Esophagus squamous epithelium (tissue), 5 donors: ENCODE measurements at places on chromosomes 2 and 18.

GRCh38 chr2:174694196-174694878 lies 69.9 kb downstream of the CHRNA1 start:
- H3K4me1 ChIP-seq = no peaks in the 10 kb centered on the region
- no peaks in the 10 kb centered on the region for H3K27me3 ChIP-seq
- no peaks in the 10 kb centered on the region for H3K36me3 ChIP-seq
- no peak overlapping the region for H3K4me3 ChIP-seq
- DNase-seq = no peak

GRCh38 chr2:130327703-130328527 lies 14.8 kb upstream of the IMP4 start:
- no peaks in the 10 kb centered on the region for H3K27me3 ChIP-seq
- peaks cover 7% of the 10 kb centered on the region for H3K4me1 ChIP-seq
- no peak overlapping the region for H3K27ac ChIP-seq

DNA sequence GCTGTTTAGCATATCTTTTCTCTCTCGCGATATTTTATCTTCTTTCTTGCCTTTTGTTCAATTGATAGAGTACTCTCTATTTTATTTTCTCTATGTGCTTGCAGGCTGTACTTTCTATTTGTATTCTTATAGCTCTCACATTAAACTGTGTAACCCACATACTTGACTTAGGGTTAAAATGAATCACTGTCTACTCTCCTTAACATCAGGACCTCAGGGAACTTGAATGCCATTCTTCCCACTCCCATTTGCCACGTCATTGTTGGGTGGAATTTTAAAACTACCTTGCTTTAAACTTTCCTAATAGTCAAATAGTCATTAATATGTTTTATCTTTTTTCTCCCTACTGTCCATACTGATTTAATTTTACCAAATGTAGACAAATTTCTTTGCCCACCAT lies 269.7 kb downstream of the ALPK2 start:
- no peak overlapping the region for H3K4me3 ChIP-seq
- H3K4me1 ChIP-seq = peaks cover 9% of the 10 kb centered on the region
- no peak for DNase-seq

DNA sequence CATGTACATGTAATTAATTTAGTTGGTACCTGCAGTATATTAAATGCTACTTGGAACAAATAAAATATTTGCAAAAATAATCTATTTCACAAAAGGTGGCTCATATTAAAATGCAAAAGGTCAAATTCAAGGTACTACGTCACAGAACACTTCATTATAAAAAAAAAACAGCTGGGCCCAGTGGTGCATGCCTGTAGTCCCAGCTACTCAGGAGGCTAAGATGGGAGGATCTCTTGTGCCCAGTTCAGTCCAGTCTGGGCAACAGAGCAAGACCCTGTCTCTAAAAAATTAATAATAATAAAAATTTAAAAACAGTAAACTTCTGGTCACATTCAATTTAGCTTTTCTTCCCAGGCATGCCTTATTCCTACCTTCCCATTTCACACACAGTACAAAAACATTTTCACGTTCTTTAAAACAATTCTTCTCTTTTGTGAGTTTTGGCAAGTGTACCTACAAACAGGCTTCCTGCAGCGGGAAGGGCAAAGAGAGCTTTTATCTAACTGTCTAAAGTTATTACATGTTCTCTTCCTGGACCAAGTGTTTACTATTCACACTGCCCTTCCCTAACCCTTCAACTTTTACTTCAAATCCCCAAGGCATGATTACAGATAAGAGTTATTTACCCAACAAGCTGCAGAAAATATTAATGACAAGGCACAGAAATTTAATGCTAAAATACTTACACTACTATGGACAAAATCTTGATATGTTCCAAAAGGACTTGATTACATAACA lies 10.7 kb downstream of the BAZ2B start:
- no peak for DNase-seq
- H3K36me3 ChIP-seq = no peaks in the 10 kb centered on the region
- H3K4me1 ChIP-seq = peaks cover 6% of the 10 kb centered on the region
- H3K27me3 ChIP-seq = no peaks in the 10 kb centered on the region
- H3K27ac ChIP-seq = peak overlapping the region; percentile 75
- H3K4me3 ChIP-seq = no peak overlapping the region

- H3K27me3 ChIP-seq = no peaks in the 10 kb centered on the region
- H3K4me1 ChIP-seq = no peaks in the 10 kb centered on the region
- no peak overlapping the region for H3K4me3 ChIP-seq
- no peak for DNase-seq
Measured at GRCh38 chr2:240646176-240646899, 21.1 kb downstream of the GPR35 start.

DNA sequence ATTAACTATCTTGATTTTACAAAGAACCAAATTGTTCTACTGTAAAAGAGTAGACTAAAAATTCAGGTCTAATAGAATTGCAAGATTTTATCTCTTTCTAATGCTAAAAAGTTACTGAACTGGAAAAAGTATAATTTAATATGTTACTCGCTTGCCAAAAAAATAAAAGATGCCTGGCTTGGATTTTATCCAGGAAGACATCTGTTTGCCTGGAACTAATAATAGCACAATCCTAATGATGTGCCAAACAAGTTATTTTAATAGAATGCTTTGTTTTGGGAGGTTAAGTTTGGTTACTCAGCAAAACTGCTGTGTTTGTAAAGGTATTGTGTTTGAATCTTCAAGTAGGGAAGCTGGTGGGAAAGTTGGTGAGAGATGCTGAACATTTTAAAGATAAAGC lies 19.4 kb upstream of the ZSWIM2 start:
- H3K27ac ChIP-seq = no peak overlapping the region
- no peaks in the 10 kb centered on the region for H3K27me3 ChIP-seq
- H3K4me1 ChIP-seq = no peaks in the 10 kb centered on the region
- no peak for DNase-seq

- H3K36me3 ChIP-seq = no peaks in the 10 kb centered on the region
- DNase-seq = no peak
- peak overlapping the region; percentile 98 for H3K27ac ChIP-seq
- no peaks in the 10 kb centered on the region for H3K27me3 ChIP-seq
Measured at GRCh38 chr2:190344276-190344827, 963 bp downstream of the INPP1 start.

DNA sequence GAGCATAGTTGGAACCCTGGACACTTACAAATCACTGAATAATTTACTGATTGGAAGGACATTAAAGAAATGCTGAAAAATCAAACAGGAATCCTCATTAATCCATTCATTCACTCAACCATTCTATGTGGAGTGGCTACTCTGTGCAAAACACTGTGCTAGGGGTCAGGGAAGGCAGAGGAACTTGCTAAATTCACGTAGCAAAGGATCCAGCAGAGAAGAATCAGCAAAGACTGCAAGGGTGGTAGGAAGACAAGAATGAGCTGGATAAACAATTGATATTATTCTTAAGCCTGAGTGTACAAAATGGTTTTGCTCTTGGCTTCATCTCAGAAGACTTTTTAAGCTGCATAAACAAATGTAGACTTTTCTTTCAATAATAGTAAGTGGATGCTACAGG lies 164.3 kb upstream of the CAVIN2 start:
- no peak for DNase-seq
- no peak overlapping the region for H3K4me3 ChIP-seq
- no peak overlapping the region for H3K27ac ChIP-seq
- H3K27me3 ChIP-seq = no peaks in the 10 kb centered on the region

GRCh38 chr2:196200557-196200956 lies 29.2 kb upstream of the STK17B start:
- H3K36me3 ChIP-seq = no peaks in the 10 kb centered on the region
- no peak for DNase-seq
- peak overlapping the region; percentile 18 for H3K27ac ChIP-seq
- no peak overlapping the region for H3K4me3 ChIP-seq
- no peaks in the 10 kb centered on the region for H3K4me1 ChIP-seq

DNA sequence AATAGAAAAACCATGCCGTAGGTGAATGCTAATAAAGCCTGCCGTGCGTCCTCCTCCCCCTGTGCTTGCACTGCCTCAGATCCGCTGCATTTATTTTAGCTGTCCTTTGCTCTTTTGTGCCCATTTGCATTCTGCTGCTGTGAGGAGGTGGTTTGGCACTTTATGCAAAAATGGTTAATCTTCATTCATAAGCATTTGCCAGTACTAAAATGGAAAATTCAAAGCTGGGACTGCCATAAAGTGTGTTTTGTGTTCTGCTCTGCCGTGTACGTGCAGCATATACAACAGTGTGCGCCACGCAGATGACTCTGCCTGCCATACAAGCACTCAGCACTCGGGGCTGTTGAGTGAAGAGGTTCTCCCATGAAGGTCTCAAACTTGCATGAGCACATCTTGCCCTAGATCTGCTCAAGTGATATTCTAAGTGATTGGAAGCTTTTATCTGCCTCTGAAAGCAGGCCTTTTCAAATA lies 73.6 kb downstream of the SPATS2L start:
- DNase-seq = no peak
- peaks cover 4% of the 10 kb centered on the region for H3K4me1 ChIP-seq
- H3K36me3 ChIP-seq = no peaks in the 10 kb centered on the region
- H3K4me3 ChIP-seq = no peak overlapping the region
- H3K27me3 ChIP-seq = no peaks in the 10 kb centered on the region
- H3K27ac ChIP-seq = no peak overlapping the region

- H3K27ac ChIP-seq = peak overlapping the region; percentile 96
- H3K27me3 ChIP-seq = no peaks in the 10 kb centered on the region
- H3K4me3 ChIP-seq = peak overlapping the region; percentile 79
- peaks cover 45% of the 10 kb centered on the region for H3K36me3 ChIP-seq
- no peak for DNase-seq
Measured at GRCh38 chr2:127884436-127884835, 1.3 kb downstream of the AMMECR1L start.

- no peaks in the 10 kb centered on the region for H3K36me3 ChIP-seq
Measured at GRCh38 chr18:58998401-58999203, 133.9 kb downstream of the ZNF532 start.

GRCh38 chr2:159516241-159516758 lies 100.0 kb downstream of the BAZ2B start:
- H3K27ac ChIP-seq = peak overlapping the region; percentile 89
- no peaks in the 10 kb centered on the region for H3K4me1 ChIP-seq
- peak overlapping the region; percentile 65 for H3K4me3 ChIP-seq
- H3K27me3 ChIP-seq = no peaks in the 10 kb centered on the region
- DNase-seq = no peak
- no peaks in the 10 kb centered on the region for H3K36me3 ChIP-seq

GRCh38 chr2:155412598-155412997 lies 714.1 kb downstream of the KCNJ3 start:
- no peaks in the 10 kb centered on the region for H3K27me3 ChIP-seq

DNA sequence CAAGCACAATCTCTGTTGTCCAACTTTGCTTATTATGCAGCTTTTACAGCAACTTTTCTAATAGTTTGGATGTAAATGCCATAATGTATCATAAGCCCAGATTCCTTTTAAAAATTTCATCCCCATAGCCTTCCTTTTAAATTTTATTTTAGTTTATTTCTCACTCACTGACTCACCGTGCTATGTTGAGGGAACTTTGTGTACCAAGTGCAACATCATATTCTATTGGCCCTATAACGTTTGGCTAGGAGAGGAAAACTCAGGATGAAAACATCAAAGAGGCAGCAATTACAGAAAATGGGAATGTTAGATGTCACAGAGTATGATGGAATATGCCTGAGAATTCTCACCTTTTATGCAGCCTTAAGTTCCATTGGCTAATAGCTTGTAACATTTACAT lies 135.5 kb downstream of the LCLAT1 start:
- H3K36me3 ChIP-seq = no peaks in the 10 kb centered on the region
- no peaks in the 10 kb centered on the region for H3K4me1 ChIP-seq
- no peak for DNase-seq
- H3K4me3 ChIP-seq = no peak overlapping the region

- no peak overlapping the region for H3K27ac ChIP-seq
- no peak overlapping the region for H3K4me3 ChIP-seq
- no peaks in the 10 kb centered on the region for H3K36me3 ChIP-seq
- H3K27me3 ChIP-seq = no peaks in the 10 kb centered on the region
- no peak for DNase-seq
Measured at GRCh38 chr2:219109471-219109870, 48.8 kb upstream of the IHH start.

DNA sequence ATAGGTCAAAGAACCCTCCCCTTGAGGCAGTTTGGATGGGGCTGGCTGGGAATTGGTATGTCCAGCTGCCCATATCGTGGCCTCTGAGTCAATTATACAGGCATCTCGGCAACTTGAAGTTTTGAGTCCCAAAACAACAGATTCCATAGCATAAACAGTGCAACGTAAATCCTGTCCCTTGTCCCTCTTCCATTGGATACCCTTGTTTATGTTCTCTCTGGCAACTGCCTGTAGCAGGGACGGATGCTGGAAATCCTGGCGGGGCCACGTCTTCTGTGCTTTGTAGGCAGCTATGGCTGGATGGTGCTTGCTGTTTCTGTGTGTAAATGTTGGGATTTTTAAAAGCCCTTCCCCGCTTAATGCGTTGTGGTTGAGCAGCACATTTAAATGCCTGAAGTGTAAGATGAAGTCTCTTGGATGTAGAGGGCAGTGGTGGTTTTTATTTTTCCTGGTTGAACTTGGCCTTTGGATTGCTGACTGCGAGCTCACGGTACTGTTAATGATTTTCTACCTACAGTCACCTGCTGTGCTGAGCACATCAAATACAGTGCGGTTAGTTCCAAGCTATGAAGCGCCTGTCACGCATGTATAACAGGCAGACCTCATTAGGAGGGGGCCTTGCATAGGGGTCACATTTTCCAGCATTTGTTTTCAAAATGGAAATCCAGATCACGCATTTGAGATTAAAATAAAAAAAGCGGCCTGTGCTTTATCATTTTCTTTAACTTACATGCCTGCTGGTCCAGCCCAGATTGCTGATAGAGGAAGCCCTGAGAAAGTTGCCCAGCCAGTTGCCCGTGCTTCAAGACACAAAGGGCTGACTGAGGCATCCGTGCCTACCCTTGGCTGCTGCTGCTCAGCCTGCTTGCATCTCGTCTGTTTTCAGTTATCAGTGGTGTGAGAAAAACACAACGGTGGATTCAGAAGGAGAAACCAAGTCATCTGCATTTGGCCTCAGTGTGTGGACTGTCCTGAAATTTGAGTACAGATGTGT lies 84.7 kb downstream of the NEDD4L start:
- no peak overlapping the region for H3K4me3 ChIP-seq
- H3K27ac ChIP-seq = no peak overlapping the region
- H3K36me3 ChIP-seq = no peaks in the 10 kb centered on the region
- no peak for DNase-seq
- H3K27me3 ChIP-seq = no peaks in the 10 kb centered on the region

- H3K27ac ChIP-seq = peak overlapping the region; percentile 84
- no peak for DNase-seq
- H3K36me3 ChIP-seq = no peaks in the 10 kb centered on the region
- no peaks in the 10 kb centered on the region for H3K27me3 ChIP-seq
Measured at GRCh38 chr2:217988840-217989204, 14.0 kb downstream of the TNS1 start.
